ENCODE measurements at places on chromosomes 3 and 15.

- no peak for DNase-seq
These were observed 13.6 kb downstream of the TMOD3 start for GRCh38 chr15:51842852-51843737.

- DNase-seq, result no peak
These were observed 23.1 kb downstream of the SRPRB start for GRCh38 chr3:133828576-133829309.

- no peak for DNase-seq
These were observed 41.3 kb downstream of the CDAN1 start for GRCh38 chr15:42695527-42696071.

DNA sequence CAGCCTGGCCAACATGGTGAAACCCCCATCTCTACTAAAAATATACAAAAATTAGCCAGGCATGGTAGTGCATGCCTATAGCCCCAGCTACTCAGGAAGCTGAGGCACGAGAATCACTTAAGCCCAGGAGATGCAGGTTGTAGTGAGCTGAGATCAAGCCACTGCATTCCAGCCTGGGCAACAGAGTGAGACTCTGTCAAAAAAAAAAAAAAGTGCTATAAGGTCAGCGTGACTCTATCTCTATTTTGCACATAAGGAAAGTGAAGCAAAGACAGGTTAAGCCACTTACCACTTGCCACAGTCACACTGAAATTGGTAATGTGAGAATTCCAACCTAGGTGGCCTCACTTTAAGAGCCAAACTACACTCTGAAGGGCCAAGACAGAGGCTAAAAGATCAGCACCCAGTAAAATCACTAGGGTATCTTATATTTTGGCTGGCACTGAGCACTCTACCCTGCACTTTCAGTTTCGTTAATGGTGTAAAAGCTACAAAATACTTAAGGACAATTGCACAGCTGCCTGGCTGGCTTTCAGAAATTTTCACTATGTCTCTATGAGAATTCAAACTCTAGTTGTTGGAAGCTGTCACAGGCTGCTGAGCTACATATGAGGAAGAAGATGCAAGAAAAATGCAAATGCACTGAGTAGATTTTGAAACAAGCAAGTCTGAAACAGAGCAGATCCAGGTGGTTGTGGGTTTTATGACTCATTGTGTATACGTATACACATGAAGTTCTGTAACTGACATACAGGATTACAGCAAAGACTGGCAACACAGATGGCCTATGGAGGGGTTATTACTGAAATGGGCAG lies 32.7 kb downstream of the TRANK1 start:
- no peak for DNase-seq

- DNase-seq, result no peak
These were observed 287.9 kb upstream of the CDIN1 start for GRCh38 chr15:36291501-36291900.

DNA sequence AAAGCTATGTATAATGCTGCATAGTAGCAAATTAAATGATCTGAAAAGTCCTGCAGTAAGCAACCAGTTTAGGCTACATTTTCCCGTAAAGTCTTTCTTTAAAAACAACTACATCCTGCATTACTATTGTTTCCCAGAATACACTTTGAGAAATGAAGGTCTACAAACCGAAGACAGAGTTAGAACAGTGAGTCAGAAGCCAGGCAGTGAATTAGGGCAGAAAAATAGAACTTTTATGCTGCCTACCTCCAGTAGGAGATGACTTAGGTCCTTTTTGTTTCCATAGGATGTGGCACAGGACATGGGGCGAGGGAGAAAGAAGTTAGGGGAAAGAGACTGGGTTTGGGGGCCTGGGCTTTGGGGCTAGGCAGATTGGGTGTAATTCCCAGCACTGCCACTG lies 127.3 kb downstream of the PPM1L start:
- no peak for DNase-seq

DNA sequence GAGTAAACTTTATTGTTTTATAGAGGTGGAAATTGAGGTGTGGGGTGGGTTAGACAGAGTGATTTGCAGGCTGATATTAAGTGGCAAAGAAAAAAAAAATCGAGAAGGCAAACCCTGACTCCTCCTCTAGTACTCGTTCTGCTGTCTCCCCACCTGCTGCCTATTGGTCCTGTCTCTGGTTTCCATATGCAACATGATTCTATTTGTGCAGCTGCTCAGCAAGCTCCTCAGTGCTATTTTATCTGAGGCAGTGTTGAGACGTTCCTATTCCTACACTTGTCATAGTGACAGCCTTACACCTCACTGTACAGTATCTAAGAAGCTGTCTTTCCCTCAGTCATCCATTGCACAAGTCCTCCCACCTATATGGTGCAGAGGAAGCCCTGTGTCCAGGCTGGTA lies 45.1 kb downstream of the RSL24D1 start:
- DNase-seq, result no peak

GRCh38 chr3:128559486-128560225 lies 66.7 kb upstream of the GATA2 start:
- DNase-seq, result no peak

DNA sequence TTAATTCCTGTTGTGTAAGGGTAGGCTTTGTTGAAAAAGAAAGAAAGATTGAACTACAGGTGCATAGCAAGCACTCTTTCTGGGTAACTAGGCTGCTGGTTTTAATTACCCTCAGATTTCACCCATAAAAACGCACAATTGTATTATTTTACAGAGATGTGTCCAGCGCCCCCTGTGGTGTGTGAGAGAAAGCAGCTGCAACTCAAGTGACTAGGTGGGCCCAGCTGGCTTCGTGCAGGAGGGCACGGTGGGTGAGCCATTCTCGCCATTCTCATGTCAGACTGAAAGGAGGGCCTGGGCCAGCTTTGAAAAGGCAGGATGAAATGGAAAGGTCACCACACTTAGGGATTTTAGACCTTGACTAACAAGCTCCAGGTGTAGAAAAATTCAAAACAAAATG lies 122.6 kb downstream of the LRIG1 start:
- no peak for DNase-seq

- no peak for DNase-seq
These were observed 78.5 kb downstream of the TRAK1 start for GRCh38 chr3:42169579-42170120.

DNA sequence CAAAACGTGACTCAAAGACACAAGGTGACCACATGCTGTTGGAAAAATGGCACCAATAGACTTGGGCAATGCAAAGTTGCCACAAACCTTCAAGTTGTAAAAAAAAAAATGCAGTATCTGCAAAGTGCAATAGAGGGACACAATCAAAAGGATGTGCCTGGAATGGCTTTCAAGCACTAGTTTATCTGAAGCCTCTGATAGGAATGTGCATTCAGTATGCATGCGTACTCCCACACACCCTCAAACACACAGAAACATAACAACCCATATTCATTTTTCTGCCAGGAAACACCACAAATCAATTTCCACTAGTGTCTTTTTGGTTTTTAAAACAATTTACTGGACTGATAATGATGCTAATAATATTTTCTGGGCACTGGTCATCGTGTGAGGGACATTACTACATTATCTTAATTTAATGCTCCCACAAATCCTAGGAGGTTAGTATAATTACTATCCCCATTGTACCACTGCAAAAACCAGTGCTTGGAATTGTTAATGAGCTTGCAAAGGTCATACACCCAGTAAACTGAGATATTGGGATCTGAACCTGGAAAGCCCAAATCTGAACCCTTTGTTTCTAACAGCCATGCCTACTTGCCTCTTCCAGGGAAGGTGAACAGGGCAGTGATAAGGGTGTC lies 298.7 kb downstream of the MAGI1 start:
- DNase-seq, result no peak

DNA sequence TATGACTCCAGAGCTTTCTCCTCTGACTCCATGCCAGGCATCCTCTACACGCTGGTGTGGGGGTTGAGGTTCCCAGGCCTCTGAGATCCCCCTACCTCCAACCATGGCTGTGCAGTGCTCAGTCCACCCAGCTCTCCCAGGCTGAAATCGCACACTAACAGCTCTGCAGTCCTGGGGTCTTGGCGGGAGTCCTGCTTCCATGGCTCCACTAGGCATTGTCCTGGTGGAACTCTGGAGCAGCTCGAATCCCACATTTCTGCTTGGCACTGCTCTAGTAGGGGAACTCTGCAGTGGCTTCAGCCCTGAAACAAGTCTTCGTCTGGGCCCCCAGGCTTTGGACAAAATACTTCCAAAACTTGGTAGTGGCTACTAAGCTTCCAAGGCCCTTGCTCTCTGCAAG lies 50.7 kb downstream of the ROPN1B start:
- DNase-seq, result no peak

GRCh38 chr15:67691450-67691849 lies 133.9 kb upstream of the SKOR1 start:
- no peak for DNase-seq

GRCh38 chr3:115388811-115389210 lies 234.5 kb upstream of the GAP43 start:
- DNase-seq, result no peak

DNA sequence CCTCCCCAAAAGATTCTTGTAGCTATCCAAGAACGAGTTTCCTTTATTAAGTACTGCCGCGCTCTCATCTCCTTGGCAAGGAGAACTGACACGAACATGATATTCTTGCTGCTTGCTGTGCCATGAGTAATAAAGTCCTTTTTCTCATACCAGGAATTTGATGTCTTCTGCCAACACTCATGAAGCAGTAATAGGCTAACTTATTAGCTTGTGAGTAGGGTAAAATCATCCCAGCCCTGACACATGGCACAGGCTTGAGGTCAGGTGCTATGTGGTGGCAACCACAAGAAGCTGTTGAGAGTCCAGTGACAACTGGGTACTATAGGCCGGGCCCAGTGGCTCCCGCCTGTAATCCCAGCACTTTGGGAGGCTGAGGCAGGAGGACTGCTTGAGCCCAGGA lies 22.7 kb upstream of the UBXN7 start:
- no peak for DNase-seq

DNA sequence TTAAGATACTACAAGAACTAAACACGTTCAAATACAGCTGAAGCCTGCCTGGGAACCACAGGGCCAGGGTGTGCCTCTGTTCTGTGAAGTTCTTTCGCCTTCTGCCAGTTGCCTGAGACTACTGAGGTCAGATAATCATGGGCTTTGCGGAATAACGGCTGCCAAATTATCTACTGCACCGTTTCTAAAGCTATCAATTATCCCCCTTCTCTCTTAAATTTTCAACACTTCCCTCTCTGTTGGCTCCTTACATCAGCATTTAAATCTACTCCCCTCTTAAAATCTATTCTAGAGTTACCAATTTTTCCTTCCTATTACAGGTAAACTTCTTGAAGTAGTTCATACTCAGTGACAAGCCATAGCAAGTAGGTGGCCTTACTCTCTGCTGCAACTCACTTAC lies 6.2 kb upstream of the NEO1 start:
- no peak for DNase-seq
